ENCODE measurements at places on chromosomes 5 and 9.

GRCh38 chr9:28620011-28620410, 1046.7 kb upstream of the C9orf72 start:
- no peak for DNase-seq

DNA sequence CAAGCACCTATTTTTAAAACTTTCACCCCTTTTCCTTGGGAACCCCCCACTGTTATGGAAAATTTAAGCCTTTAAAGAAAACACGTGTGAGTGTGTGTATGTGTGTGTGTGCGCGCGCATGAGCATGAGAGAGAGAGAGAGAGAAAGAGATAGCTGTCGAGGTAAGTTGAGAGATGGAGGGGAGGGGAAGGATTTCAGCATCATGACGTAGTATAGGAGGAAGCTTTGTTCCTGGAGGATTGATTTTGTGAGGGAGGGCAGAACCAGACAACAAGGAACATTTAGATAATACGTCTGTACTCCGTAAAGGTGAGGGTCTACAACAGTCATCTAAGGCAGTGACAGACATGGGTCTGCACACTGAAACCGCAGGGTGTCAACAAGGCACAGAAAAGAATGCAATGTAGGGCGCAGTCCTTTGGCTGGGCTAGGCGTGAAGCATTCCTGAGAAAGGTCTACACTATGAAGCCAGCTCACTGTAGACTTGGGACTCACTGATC, 227.7 kb downstream of the SMARCA2 start:
- DNase-seq = no peak

GRCh38 chr5:60494144-60494543, 205.8 kb downstream of the DEPDC1B start:
- DNase-seq = no peak

GRCh38 chr5:73962801-73963425, 336.9 kb downstream of the ARHGEF28 start:
- DNase-seq = no peak

DNA sequence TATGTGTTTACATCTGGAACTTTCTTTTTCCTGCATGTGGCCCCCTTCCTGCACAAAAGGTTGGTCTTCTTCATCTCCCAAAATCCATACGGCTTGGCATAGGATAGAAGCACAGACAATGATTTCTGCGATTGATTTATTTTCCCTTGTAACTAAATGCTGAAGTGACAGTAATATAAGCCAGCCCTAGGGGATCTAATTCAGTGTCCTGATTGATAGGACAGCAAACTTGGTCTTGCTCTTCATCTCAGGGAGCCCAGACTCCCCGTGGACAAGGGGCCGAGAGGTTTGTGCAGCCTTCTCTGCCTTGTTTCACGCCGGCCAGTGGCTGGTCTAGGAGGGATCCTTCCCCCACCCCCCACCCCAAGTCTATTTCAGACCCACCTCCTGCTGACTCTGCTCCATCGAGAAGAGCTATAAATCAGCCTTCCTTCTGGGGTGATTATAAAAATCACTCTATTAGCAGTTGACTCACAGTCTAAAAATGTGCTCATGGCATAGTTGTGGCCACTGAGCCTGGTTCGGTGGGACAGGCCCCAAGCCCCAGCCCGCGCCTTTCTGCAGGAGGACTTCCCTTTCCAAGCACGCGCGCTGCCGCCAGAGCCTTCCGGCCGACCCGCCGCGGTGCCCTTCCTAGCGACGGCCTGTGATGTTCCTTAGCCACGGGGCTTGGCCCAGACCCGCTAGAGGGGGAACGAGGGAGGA, 89.8 kb upstream of the COL5A1 start:
- DNase-seq = no peak

- DNase-seq = no peak
Observed at GRCh38 chr5:15500325-15501001, 483 bp downstream of the FBXL7 start.

DNA sequence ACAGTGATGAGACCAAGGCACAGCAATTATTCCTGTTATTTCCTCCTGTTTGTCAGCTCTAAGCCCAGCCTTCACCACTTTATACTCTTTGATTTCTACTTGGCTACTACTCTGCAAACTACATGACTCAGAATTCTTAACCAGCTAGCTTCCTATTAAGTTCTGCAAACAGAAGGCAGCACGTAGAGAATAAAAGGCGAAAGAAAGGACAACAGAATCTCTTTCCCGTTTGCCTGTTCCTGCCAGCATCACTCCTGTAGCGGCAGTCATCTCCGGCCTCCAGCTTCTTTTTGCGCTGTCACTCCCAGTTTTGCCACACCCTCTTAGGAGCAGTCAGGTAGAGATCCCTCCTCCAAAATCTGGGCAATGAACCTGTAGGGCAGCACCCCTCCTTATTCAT, 29.9 kb downstream of the DPYSL3 start:
- DNase-seq = no peak

- peak; percentile 25 for DNase-seq
Observed at GRCh38 chr5:181105391-181106025, 25.5 kb downstream of the OR2V1 start.

- no peak for DNase-seq
Observed at GRCh38 chr9:16768816-16769215, 101.7 kb downstream of the BNC2 start.

DNA sequence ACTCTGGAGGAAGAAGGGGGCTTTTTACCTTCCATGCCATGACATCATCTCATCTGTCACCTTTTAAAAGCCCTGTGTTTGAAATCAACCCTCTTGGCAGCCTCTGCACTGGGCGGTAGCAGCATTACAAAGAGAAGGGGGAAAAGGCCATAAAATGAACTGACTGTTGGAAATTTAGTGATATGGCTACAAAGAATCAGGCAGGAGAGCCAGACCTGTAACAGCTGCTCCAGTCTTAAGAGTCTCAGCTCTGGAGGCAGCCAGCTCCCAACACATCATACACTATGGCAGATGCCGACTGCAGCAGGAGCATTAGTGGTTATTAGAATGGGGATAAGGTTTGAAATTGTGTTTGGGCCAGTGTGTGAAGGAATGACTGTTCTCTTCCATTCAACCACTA, 257.5 kb downstream of the DMAC1 start:
- no peak for DNase-seq

GRCh38 chr5:74031536-74031935, 405.5 kb downstream of the ARHGEF28 start:
- DNase-seq = no peak

GRCh38 chr9:29439961-29440360, 1866.7 kb upstream of the C9orf72 start:
- DNase-seq = no peak

GRCh38 chr9:135228345-135228982, 141.0 kb downstream of the OLFM1 start:
- DNase-seq = no peak

GRCh38 chr9:106025453-106025852, 331.1 kb downstream of the TMEM38B start:
- no peak for DNase-seq

GRCh38 chr9:37559855-37560592, 16.2 kb downstream of the FBXO10 start:
- no peak for DNase-seq

DNA sequence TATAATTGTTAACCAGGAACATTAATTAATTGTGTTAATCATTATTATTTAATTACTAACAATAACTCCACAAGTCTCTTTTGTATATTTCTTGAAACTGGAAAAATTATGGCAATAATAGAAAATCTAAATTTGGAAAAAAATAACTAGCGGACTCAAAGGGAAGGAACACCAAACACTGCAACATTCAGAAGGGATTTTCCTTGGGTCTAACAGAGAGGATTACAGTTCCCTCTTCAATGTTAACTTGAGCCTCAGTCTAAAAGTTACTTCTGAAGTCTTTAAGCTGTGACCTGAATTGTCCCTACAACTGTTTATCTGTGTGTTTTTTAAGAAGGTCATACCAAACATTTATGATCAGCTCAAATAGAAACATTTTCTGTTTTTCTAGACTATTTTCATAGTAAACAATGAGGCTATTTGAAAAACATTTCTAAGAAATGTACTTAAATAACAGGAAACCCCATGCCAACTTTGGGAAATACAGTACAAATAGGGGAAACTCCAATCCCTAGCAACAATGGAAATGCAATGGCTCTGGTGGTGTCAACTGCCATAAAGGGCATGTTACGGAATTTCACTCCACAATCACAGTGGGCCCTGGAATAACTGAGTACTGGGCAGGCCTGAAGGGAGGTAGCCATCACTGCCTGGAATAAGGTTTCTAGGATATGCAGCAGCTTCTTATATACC, 61.2 kb downstream of the MCTP1 start:
- no peak for DNase-seq

GRCh38 chr9:35679766-35680330, 6.1 kb downstream of the CA9 start:
- no peak for DNase-seq

DNA sequence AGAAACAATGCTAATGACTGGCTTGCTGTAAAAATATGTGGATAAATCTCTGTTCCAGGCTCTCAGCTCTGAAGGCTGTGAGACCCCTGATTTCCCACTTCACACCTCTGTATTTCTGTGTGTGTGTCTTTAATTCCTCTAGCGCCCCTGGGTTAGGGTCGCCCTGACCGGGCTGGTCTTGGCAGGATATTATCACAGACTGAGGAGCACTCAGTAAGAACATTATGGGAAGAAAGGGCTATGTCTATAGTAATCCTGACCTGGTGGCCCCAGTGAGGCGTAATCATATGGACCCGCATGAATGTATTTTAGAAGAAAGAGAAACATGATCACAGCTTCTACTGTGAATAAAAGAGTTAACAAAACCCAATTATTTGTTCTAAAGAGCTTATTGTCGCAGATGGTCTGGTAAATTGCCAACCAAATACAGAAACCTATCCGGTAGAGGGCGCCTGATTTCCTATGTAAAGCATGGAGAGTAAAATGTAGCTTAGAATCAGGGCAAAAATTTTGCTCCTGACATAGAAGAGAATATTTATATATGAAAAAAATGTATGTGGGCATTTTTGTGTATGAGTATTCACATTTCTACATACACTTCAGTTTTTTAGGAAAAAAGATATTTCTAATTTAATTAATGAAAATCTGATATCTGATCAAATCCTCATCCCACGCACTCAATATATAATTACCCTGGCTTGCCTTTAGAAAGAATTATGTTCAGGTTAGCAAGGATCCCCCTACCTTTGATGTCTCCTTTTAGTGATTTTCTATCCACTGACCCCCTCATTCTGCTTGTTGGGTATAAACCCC, 5.8 kb upstream of the IFNA1 start:
- no peak for DNase-seq

DNA sequence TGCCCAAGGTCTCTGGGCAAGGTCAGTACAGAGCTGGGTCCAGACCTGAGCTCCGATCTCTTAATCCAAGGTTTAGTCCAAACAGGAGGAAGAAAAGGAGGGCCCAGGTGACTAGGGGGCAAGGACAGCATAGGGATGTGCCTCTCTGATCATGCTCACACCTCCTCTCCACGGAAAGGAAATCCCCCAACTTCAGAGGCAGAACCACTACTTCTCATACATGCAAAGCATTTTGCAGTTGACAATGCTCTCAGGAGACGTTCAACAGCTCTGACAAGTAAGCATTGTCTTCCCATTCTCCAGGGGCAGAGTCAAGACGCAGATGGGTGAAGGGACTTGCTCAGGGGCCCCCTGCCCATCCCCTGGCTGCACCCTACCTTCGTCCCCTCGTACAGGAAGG, 8.7 kb upstream of the CORO2A start:
- DNase-seq = no peak

- DNase-seq = no peak
Observed at GRCh38 chr5:59351076-59351794, 542.3 kb downstream of the PDE4D start.

- DNase-seq = peak; percentile 81
Observed at GRCh38 chr5:392431-392988, 50.5 kb upstream of the EXOC3 start.

DNA sequence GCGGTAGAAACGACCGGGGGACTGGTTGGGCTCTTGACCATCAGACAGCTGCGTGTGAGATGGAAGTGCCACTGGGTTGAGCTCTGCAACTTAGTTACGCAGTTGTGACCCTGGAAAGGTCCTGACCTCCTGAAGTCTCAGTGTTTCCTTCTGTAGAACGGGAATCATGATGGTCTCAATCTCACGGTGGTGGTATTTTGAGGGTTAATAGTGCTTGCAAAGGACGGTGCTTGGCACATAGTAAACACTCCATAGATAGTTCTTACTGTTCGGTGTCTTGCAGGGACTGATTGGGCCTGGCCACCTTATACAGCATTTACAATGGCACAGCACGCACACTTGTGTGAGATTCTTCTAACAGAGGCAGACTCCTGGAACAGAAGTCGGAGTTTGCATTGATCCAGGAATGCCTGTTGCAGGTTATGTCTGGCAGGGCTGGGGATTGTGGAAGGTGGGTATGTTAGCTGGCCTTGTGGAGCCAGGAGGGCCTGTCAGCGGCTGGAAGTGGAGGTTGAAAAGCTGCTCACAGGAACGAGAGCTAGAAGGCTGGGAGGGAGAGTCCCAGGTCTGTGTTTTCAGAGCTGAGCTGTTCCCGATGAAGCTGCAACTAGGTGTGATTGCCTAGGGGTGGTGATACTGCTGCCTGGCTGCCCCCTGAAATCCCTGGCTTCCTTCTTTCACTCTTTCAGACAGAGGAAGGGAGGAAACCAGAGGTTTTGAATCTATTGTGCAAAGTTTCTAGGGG, 962 bp upstream of the TXN start:
- DNase-seq = peak; percentile 59

DNA sequence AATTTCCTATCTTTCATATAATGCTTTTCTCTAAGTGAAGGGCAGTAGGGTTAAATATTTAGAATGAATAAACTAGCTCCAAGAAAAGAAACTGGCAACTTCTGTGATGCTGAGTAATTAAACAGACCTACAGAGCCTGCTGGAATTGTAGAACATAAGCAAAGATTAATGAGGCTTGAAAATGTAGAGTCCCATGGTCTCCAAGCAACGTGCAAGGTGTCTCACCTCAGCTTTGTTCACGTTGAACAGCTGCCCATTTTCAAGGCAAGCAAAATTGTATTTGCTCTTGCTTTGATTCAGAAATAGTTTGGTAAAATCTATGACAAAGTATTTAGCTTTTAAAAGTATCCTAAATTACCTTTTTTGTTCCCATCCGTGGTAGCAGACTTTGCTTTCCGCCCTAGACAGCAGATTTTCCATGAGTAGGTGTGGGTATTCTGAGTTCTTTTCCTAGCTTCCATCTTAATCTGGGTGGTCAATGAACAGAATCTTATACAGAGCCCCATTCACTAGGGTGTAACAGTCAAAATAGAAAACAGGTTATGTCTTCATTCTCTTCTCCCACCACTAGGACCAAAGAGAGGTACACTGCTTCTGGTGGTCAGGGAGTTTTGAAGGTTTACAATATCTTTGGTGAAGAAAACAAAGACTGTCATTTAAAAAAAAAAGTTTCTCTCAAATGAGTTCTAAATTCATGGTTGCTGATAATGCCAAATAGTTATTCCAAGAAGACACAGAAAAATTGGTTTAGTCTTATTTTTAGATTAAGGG, 52.1 kb upstream of the TYRP1 start:
- no peak for DNase-seq

All from activated T-cell treated with anti-CD3 and anti-CD28 coated beads, Interleukin-2, amount 50 U/mL, for 24 hours (primary cell).